Hematopoietic multipotent progenitor cell treated with erythropoietin and hydrocortisone succinate and interleukin-3 and kit ligand, for 6 days (in vitro differentiated cells): ENCODE measurements at places on chromosomes 7 and 10.

- no peak for DNase-seq
Measured at GRCh38 chr7:116027786-116028185, 2.8 kb downstream of the TFEC start.

GRCh38 chr10:132835848-132836233, 49.9 kb upstream of the NKX6-2 start:
- no peak for DNase-seq

- no peak for DNase-seq
Measured at GRCh38 chr10:11080564-11080984, 62.9 kb downstream of the CELF2 start.

- DNase-seq: peak; percentile 70
Measured at GRCh38 chr7:116988363-116988989, 35.2 kb downstream of the ST7 start.

DNA sequence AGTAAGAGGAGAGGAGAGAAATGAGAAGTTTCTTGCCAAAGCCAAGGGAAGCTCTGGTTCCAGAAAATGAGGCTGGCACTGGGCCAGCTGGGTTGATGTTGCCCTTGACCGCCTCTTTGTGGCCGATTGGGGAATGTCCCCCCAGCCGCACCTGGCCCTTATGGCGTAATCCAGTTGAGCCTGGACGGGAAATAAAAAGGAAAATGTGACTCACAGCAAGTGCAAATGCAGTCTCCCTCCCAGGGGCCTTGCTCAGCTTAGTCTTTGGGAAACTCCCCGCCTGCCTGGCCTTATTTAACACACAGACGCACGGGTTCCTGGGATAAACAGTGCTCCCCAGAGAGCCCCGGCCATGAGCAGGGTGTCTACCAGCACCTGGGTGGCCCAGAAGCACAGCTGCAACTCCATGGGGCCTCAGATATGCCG, 174.8 kb downstream of the KIAA1217 start:
- peak; percentile 71 for DNase-seq

GRCh38 chr7:139769761-139770160, 8.0 kb downstream of the HIPK2 start:
- DNase-seq: no peak

- no peak for DNase-seq
Measured at GRCh38 chr10:5892007-5892406, 2.0 kb downstream of the FBH1 start.

DNA sequence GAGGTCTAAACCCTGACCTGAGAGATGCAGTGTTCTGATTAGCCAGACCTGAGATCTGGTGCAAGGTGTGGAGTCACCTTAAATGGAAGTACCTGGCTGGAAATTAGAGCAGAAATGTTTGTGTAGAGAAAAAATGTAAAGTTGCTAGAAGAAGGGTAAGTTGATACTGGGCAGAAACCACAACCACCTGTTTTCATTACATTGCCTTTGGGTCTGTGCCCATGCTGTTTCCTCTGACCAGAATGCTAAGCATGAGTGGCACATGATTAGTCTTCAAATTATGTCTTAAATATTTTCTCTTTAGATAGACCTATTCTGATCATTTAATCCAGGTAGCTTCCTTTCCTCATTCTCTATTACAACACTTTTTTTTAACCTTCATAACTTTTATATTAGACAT, 69.0 kb downstream of the CASD1 start:
- no peak for DNase-seq

- DNase-seq: no peak
Measured at GRCh38 chr7:106050002-106050745, 61.9 kb downstream of the SYPL1 start.

DNA sequence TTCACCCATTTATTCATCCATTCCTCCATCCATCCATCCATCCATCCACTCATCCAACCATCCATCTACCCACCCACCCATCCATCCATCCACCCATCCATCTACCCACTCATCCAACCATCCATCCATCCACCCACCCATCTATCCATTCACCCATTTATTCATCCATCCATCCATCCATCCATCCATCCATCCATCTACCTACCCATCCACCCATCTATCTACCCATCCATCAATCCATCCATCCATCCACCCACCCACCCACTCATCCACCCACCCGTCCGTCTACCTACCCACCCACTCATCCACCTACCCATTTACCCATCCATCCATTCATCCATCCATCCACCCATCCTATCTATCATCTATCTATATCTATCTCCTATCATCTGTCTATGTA, 169.4 kb upstream of the SHH start:
- no peak for DNase-seq

- no peak for DNase-seq
Measured at GRCh38 chr10:52949899-52950298, 177.3 kb upstream of the MBL2 start.

- no peak for DNase-seq
Measured at GRCh38 chr7:11895337-11895736, 63.3 kb upstream of the THSD7A start.

DNA sequence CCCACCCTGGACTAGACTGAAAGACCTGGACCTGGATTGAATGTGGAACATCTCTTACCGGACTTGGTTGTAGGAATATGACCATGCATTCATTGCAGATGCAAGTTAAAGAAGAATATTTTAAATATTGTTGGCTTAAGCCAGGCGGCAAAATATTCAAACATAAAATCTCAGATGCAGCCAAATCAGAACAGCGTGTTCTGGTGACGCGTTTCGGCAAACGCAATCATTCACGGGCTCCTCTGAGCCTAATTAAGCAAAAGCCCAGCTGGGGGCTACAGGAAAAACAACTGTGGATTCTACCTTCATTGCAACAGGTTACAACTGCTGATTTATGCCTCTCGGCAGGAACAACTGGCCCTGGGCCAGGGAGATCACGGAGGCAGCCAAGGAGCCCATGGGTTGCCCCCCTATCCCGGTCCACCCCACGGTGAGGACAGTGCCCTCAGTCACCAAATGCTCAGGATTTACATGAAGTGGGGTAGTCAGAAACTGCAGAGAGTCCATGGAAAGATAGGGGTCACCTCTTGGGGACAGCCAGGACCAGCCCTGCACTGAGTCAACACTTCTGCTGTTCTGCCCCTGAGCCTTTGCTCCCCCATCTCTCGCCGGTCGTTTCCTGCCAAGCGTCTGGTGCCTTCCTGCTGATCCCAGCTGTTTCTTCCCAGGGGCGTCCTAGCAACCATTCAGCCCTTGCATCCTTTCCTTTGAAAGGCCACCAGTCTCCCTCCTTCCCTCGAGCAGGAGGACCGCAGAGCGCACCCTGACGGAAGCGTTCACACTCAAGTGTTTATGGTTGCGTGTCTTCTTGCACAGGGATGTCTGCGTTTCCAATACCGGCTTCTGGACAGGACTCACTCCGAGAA, 64.4 kb upstream of the SFMBT2 start:
- no peak for DNase-seq

DNA sequence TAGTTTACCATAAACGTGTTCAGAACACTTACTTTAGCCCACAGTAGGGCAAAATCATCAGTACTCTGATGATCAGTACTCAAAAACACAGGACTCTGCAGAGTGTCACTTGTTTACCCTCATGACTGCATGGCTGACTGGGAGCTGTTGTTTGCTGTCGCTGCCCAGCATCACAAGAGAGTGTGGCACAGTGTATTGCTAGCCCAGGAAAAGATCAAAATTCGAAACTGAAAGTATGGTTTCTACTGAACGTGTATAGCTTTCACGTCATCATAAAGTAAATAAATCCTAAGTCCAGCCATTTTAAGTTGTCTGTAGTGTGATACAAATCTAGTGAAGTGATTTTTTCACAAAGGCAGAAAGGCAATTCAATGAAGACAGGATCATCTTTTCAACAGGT, 184.6 kb downstream of the RAMP3 start:
- no peak for DNase-seq

DNA sequence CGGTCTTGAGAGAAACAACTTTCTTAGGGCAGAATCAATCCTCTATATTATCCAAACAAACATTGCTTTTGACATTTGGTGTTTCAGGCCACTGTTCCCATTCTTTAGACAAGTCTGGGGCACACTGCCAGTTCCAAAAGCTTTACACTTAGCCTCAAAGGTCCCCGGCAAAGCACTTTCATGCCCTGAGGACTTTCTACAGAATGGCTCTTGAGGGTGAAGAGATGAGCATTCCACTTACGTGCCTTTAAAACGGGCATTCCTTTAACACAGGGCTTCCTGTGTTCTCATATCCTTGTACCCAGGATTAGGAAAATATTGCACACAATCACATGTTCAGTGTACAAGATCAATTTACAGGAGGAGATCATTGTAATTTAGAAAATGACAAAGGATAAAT, 13.1 kb upstream of the TMEM213 start:
- DNase-seq: no peak

DNA sequence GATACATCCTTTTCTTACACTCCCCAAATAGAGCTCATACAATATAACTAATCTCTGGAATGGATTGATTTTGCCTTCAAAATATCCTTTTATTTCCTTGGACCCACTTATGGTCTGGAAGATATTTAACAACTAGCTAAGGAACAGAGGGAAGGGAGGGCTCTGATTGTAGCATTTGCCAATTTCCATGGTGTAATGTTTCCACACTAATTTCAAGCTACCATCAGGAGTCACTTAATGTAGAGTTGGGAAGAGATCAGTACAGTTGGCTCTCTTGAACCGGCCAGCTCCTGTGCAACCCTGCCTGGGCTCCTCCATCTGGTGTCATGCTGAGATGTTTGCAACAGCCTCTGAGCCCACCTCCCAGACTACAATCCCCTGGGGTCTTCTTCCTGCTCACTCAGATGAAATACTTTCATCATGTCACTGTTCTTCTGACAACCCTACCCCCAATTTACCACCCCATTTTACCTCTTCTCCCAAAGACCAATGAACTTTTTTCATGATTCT, 8.0 kb upstream of the IL6 start:
- no peak for DNase-seq

DNA sequence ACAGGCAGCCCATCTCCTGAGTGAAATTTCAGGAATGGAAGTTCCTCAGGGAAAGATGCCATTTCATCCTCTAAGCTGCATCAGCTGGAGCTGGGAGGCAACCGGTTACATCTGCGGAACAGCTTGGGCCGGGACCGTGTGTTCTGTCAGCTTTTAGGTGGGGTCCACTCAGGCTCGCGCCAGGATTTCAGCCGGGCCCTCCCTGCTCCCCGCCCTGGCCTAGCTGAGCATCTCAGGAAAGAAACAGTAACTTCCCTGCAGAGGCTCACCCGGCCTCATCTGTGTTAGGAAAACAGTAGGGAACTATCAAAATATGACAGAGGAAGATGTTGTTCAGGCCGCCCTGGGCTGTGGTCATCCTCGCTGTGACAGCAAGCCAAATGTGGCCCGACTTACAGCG, 110.4 kb downstream of the TRIL start:
- no peak for DNase-seq

DNA sequence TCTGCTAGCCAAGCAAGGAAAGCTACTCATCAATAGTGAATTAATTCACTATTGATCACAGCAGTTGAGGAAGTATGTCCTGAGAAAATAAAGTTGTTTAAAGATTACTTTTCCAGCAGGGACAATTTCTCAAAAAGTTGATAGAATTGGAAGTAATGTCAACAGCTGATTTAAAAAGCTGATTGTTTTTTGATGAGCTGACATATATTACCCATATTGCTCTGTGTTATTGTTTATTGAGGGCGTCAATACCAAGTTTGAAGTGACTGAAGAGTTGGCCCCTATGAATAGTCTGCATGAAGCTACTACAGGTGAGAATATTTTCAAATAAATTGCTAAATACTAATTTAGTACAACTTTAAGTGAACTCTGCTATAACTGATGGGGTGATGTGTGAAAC, 28.0 kb downstream of the ZFAND4 start:
- DNase-seq: no peak

GRCh38 chr7:65307651-65308299, 65.9 kb upstream of the ZNF92 start:
- DNase-seq: peak; percentile 75

DNA sequence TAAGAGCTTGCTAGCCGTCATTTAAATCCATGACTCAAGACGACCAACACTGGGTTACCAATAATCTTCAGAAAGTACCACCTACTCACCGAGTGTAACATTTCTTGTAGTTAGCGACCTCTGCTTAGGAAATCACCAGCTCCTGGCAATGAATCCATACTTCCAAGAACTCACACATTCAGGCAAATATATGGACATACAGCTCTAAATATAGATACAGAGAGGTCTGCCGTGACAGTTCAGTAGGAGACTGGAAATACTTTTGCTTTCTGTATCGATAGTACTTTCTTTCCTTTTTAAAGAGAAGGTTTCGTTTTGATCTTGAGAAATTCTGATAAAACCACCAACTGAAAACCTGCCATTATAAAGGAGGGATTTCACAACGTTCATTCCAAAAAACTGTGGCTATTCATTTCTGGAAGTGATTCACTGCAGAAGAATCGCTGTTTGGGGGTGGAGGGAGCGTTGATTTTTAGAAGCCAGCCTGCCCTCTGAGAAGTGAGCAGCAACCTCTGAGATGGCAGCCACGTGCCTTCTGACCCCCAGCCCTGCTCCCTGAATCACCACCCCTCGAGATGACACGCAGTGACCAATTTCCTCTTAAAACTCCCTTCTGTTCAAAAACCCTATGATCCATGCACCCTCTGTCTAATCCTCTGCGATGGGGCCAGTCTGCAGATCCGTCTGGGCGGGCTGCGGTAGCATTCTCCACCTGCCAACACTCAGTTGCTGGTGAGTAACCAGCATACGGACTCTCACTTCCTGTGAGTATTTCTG, 179.0 kb upstream of the KLF14 start:
- DNase-seq: peak; percentile 74

DNA sequence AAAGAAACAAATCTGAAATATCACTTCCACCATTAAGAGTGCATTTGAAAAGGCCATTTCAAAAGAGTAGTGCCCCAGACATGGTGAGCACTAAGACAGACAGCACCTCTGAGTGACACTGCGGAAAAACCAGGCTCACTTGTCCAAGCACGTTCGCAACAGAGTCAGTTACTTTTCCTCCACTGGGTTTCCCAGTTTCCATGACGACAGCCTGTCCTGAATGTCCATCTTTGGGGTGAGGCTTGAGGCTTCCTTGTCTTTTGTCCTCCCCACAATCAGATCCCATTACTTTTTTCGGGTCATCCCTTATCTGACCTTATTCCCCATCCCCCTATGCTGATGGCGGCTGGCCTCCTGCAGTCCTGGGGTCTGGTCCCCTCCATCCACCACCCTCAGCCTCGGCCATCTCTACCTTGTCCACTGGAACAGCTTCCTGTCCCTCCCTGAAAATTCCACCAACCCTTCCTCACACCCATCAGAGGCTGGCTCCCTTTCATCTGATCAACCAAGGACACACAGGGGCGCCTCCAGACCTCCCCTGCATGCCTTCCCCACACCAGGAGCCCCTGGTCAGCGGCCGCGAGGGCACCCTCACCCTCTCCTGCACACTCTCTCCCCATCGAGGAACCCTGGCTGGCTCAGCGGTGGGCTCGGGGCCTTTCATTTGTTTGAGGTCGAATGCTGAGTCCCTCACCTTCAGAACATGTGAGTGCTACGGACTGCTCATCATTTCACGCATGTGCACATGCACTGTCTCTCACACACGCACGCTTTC, 363.6 kb downstream of the DNAJB6 start:
- no peak for DNase-seq

DNA sequence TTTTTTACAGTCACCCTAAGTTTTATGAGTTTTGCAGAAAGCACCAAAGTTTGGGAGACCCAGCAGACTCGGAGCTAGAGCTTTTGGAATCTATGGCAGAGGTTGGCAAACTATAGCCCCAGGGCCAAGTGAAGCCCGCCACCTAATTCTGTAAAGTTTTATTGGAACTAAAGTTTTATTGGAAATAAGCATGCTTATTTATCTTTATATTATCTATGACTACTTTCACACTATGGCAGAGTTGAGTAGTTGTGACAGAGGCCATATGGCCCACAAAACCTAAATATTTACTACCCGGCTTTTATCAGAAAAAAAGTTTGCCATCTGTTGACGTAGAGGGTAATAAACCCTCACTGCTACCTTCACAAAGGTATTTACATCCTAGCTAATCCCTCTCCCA, 267.6 kb downstream of the GPAM start:
- no peak for DNase-seq
